ENCODE measurements at places on chromosomes 4 and X.

DNA sequence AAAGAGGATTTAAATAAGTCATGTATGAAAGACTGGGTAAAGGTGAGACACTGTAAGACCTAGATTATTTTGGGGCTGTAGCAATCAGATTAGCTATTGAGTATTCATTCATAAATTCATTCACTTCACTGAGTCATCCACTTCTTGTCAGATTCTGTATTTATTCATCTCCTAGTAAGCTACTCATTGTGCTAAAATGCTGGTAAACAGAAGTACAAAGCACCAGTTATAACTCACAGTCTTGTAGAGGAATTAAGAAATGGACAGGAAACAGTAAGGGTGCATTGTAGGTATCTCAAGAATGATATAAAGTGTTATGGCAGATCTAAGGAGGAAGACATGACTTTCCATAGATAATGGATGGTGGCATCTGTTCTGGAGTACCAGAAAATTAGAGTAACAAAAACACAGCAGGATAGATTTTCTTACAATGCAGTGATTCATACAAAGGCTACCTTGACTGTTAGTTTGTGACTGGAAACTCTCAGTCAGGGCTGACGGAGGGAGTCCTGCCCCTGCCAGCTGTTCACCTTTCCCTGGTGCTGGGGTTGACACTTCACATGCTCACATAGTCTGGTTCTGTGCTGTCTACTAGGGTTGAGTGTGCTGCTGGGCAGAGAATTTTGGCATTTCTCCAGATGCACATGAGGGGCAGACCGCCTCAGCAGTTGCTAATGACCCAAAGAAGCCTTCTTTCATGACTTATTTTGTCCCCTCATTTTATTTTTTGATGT is 26.5 kb upstream of the HAND2 start:
- no peak for DNase-seq

DNA sequence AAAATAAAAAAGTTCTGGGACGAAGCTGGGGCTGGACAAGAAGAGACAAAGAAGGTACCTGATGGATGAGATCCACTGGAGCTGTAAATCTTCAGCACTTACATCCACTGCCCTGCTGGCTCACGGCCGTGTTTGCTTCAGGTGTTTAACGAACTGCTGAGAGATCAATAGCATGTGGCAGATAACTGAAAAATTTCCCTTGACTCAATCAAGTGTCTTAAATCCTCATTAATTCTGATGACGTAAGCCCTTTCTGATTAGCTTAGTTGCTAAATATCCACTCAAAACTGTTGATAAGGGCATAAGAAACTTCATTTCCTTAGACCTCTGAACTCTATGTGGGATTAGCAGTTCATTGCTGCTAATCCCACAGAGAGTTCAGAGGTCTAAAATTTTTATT is 354.2 kb upstream of the HS3ST1 start:
- no peak for DNase-seq

DNA sequence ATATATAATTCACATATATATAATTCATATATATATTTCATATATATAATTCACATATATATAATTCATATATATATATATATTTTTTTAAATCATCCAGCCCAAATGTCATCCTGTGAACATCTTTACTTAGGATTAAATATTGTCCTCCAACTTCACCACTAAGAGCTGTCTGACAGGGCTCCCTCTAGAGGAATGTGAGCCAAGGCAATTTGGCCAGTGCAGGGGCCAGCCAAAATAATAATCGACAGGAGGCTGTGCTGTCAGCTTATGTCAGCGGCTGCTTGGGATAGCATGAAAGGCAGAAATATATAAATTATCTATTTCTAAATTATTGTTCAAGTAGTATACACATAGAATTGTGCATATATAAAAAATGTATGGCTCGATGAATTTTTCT is 29.5 kb downstream of the EGFL6 start:
- DNase-seq = no peak

DNA sequence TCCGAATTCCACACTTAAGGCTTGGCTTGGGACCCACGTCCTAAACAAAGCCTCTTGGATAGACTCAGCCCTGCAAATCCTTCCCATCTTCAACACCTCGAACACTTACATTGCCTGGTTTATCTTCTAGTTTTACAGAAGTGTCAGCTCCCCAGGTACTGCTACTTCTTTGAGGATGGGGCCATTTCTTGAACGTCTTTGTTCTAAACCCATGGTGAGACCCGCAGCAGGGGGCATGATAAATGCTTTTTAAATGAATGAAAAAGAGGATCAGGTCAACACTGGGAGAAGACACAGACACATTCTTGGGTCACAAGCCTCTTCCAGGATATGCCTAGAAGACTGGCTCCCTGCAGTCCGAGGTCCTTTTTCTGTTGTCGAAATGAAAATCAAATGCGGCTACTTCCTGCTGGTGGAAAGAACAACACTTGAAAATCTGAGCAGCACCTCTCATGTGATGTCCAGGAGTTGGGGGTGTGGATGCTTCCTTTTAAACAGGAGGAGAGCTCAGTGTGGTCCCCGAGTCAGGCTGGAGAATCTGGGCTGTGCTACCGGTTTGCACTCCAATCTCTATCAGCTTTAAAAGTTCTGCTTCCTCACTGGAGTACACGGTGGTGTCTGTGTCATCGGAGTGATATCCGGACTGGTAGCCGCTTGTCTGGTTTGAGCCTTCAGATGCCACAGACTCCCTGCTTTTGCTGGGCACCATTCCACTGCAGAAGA is 45.8 kb downstream of the KDR start:
- DNase-seq = no peak

DNA sequence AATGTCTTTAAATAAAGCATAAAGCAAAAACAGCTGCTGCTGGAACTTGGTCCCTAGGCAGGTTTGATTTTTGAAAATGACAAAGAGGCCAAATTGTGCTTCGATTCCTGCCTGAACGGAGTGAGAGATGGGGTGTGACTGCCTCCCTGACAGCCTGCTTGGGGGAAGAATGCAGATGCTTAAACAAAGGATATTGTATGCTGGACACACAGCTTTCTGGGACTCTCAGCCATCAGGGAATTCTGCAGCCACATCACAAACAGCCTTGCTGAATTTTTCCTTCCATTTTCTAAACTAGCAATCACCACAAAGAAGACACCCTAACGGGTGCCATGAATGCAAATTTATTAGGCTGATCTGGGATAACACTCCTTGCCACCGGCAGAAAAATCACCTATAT is 83.9 kb upstream of the CPEB2 start:
- DNase-seq = no peak

DNA sequence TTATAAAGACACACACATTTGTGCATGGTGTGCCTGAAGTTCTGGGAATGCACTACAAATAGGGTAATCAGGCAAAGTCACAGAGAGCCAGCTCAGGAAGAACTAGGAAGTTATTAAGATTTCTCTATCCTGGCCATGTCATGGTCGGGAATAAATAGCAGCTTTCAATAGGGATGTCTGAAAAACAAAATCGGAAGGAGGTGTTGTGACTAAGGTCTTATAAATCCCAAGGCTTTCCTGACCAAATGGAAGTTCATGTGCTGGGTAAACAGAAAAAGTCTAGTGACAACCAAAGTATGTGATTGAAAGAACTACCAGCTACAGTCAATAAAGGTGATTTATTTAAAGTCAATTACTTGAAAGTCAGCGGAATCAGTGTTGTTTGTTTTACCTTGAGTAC is 262.5 kb upstream of the HS3ST1 start:
- no peak for DNase-seq

- DNase-seq = no peak
Observed at GRCh38 chr4:24644983-24645764, 60.8 kb upstream of the DHX15 start.

DNA sequence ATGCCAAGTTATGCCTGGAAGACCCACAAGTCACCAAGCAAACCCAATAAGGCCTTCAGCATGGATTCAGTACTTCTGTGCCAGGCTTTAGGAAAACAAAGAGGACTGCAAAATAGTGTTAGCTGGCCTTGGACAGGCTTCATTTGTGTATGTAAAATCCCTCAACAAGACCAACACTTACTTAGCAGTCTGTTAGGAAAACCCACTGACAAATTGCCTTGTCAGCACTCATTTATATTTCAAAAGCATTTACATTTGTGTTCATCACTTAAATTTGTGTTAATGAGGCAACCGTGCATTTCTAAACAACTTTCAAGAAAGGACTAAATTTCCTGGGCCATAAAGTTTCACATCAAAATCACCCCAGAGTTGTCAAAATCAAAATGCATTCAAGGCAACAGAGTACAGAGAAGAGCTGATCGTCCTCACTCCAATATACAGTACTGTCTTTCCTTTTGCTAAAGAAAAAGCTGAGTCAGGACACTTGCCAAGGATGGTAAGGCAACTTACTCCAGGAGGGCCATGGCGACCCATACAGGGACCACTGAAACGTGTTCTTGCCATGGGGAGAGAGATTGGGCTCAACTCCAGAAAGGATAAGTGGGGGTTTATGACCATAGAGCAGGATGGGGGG is 1.6 kb downstream of the S100G start:
- no peak for DNase-seq

DNA sequence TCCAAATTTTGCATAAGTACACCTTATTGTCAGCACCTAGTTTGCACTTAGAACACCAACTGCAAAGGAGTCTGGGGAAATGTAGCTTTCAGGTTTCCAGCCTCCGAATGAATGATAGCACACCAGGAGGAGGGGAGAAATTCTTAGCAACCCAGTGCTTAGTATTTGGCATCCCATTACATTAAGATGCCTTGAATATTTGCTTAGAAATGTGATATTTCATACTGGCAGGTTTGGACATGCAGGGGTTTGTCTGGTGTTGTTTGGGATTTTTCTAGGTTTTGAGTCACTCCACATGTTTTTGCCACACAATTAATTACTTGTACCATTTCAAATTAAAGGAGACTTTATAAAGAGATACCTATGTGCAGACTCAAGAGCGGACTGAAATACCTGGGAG is 60.3 kb upstream of the CAMK2D start:
- DNase-seq = no peak

DNA sequence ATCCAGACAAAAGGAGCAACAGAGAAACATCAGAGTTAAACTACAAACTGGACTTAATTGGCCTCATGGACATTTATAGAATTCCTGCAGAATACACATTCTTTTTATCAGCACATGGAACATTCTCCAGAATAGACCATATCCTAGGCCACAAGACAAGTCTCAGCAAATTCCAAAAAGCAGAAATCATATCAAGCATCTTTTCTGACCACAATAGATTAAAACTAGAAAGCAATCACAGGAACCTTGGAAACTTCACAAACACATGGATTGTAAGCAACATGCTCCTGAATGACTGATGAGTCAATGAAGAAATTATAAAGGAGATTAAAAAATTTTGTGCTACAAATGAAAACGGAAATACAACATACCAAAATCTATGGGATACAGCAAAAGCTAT is 526.7 kb downstream of the PCDH7 start:
- DNase-seq = no peak

- no peak for DNase-seq
Observed at GRCh38 chr4:126843492-126844067, 789.2 kb upstream of the INTU start.

DNA sequence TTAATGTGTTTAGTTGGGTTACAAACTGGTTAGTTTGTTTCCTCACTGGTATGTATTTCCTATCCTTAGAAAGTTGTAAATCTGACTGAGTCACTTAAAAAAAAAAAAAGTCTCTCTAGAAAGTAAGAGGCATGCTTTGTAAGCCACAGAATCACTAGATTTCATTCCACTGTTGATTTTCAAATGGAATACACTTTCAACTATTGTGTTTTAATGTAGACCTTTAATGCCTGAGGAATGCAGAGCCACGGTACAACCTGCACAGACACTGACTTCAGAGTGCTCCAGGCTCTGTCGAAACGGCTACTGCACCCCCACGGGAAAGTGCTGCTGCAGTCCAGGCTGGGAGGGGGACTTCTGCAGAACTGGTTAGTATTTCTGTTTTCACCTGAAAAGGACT is 88.6 kb downstream of the HHIP start:
- no peak for DNase-seq

GRCh38 chrX:138408101-138408500 is 303.4 kb downstream of the FGF13 start:
- DNase-seq = no peak

- no peak for DNase-seq
Observed at GRCh38 chr4:117811731-117812130, 222.6 kb upstream of the NDST3 start.

- DNase-seq = no peak
Observed at GRCh38 chr4:16722416-16722815, 176.0 kb downstream of the LDB2 start.

DNA sequence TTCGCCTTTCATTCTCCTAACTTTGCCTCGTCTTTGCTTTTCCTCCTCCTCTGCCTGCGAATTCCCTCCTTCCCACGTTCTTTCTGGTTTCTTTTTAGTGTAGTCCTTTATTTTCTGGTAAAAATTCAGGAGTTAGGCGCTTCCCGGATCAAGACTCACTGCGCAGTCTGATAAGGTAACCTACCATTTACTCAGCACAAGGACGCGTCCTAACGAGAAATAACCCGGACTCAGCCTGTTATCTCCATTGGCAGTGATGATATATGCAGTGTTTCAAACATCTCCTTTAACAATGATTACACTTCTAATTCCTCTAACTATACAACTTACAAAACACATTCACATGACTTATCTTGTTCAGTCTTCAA is 357 bp upstream of the ETNPPL start:
- no peak for DNase-seq

DNA sequence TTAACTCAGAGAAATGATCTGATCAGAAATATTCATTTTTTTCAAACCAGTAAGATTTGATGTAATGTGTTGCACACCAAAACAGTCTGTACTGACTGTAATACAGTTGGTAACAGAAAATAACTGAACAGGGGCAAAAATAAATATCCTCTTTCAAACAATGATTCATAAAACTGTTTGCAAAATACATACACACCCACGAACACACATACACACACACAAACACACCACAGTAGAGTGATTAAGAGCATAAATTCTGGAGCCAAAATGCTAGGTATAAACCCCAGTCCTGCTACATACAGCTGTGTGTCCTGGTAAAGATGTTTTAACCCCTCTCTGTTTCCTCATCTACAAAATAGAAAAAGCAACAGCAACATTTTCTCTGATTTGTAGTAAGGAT is 376.6 kb downstream of the PDGFC start:
- DNase-seq = no peak

- DNase-seq = no peak
Observed at GRCh38 chr4:77820649-77821561, 1.7 kb upstream of the CNOT6L start.

- no peak for DNase-seq
Observed at GRCh38 chr4:102139932-102140331, 205.3 kb downstream of the SLC39A8 start.

DNA sequence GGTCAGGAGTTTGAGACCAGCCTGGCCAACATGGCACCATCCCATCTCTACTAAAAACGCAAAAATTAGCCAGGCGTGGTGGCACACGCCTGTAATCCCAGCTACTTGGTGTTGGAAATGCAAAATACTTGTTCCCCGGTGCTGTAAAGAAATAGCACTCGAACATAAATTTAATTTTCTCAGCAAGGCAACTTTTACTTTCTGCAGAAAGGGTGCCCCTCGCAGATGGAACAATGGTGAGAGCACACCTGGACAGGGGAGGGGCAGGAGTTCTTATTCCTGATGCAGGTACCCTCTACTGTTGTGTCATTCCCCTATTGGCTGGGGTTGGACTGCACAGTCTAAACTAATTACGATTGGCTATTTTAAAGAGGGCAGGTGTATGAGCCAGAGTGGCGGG is 139.7 kb downstream of the FHIP1A start:
- DNase-seq = no peak

All from COR-L47 (cell line).